ENCODE measurements at places on chromosomes 2 and 18.
A peak's percentile ranks its signal among the peaks of the same experiment; 100 is the strongest.

GRCh38 chr18:45103319-45104048, 422.8 kb downstream of the SETBP1 start:
- no peak for DNase-seq

- DNase-seq, result no peak
Measured at GRCh38 chr18:59675346-59675745, 21.9 kb downstream of the CCBE1 start.

DNA sequence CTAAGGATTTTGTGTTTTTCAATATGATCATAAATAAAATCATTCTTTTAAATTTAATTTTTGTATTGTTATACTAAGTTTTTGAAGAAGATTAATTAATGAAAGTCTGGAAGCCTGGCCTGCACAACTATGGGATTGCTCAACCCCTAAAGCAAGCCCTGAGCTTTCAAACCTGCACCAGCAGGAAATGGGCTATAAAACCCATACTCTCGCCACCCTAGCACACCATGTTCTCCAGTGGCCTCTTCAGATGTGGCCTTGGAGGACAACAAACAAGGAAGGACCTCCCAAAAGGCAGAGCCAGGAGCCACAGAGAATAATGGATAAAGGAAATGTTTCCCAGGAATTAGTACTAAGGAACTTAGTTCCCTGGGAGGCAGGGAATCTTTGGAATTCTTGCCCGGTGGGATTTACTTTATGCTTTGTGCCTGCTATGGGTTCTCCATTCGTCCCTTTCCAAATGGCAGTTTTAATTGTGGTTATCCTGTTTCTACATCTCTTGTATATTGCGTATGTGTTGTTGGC, 212.5 kb downstream of the ZFP36L2 start:
- no peak for DNase-seq

- DNase-seq, result no peak
Measured at GRCh38 chr2:100222844-100223243, 80.5 kb upstream of the AFF3 start.

GRCh38 chr2:18046558-18047212, 168.2 kb downstream of the KCNS3 start:
- DNase-seq, result no peak

- no peak for DNase-seq
Measured at GRCh38 chr18:23812546-23813440, 123.5 kb downstream of the LAMA3 start.

- DNase-seq, result no peak
Measured at GRCh38 chr2:41718705-41719104, 329.1 kb upstream of the PKDCC start.

- DNase-seq, result no peak
Measured at GRCh38 chr18:74480149-74480651, 16.0 kb upstream of the CNDP2 start.

GRCh38 chr18:70314151-70314782, 25.4 kb downstream of the SOCS6 start:
- DNase-seq, result no peak

DNA sequence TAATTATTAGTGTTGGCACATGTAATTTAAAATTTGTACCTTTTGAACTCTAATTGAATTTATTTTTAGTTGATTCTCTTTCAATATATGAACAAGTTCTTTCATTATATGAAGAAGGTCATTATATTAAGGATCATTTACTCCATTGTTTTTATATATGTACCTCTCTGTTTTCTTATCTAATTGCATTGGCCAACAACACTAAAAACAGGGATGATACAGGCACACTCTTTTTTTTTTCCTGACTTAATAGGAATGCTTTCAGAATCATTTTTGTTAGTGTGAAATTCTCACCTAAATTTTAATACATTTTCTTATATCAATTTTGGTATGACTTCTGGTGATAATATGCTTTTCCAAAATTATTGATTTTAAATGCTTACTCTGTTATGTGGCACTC, 75.0 kb upstream of the SCN1A start:
- DNase-seq, result no peak

- no peak for DNase-seq
Measured at GRCh38 chr2:219778189-219778588, 150.8 kb downstream of the SLC4A3 start.

GRCh38 chr2:126655500-126656430, at the start of gene GYPC:
Gene GYPC (plus strand): TSS chr2:126656158. CDS start chr2:126656264, 106 bp downstream.
- DNase-seq, result peak; percentile 81

- no peak for DNase-seq
Measured at GRCh38 chr2:190664240-190664639, 15.4 kb downstream of the NAB1 start.

- no peak for DNase-seq
Measured at GRCh38 chr18:27497246-27497645, 312.1 kb upstream of the CHST9 start.

DNA sequence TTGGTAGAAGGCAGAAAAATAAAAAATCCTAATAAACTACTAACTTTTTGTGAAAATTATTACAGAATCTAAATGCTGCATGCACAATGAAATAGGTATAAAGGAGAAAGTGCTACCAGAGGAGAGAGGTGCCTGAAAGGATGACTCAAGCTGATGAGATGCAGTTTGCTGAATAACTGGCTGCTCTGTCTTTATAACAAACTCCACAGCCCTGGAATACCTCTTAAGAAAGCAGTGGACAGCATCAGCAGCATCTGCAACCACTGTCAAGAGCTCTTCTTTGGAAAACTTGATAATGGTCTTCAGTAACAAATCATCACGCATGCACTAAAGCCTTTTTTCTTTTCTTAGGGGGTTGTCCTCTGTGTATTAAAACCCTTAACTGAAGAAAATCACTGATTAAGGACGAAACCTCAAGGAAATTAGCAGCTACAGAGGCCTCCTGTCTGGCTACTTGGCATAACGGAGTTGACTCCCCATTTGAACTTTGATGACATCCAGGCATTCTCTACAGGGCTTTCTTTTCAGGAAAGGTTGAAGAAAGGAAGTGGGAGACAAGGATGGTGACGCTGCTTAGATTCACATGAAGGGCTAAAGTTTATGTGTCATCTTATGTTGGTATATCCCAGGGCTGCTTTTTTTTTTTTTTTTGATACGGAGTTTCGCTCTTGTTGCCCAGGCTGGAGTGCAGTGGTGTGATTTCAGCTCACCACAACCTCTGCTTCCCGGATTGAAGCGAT, 28.8 kb downstream of the WDFY1 start:
- no peak for DNase-seq

GRCh38 chr18:9575558-9575957, 38.8 kb downstream of the PPP4R1 start:
- peak; percentile 72 for DNase-seq
